ENCODE measurements at places on chromosomes 1 and 21.

DNA sequence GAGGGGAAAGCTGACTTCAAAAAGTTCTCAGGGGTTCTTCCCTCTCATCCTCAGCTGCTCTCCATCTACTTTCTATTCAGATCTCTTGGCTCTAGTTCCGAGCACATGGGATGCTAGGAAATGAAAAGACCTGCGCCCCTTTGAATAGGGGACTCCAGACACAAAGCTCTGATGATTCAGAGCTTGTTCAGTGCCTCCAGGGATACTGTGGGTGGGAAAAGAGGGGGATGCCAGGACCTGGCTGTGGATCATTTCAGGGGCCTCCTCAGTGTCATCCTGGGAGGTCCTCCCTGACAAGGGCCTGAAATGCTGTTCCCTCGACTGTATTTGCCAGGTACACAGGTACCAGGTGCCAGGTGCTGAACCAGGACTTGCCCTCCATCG, 943 bp upstream of the KIAA0040 start:
- DNase-seq = no peak

DNA sequence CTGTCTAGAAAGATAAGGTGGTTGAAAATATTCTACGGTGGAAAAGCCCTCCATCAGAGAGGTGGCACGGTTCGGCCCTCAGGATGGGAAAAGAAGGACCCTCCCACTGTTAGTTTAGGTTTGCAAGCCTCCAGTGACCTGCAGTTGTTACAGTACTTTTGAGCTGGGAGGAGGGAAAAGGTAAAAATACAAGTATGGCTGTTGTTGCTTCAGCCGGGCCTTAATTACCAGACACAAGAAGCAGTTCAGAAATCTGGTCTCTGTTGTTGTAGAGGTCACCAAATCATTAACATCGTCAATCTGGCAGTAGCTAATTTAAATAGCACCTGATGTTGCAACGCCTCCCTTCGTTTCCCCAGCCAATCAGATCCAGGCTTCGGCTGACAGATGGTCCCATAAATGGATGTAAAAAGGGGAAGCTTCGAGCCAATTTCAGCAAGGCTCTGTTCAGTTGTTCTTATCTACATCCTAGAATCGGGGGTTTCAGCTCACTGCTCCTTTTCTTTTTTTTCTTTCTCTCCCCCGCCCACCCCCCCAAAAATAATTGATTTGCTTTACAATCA, at the start of gene ELAVL4:
Gene ELAVL4 (plus strand): TSS at position 424 of the 563 bp plus-strand sequence. CDS start 270 bp downstream, outside the sequence.
- DNase-seq = no peak

- no peak for DNase-seq
Observed at GRCh38 chr1:198276241-198276640, 119.4 kb downstream of the NEK7 start.

GRCh38 chr1:240417317-240417716, 194.6 kb downstream of the GREM2 start:
- DNase-seq = no peak

- peak; percentile 15 for DNase-seq
Observed at GRCh38 chr1:221164029-221164428, 284.8 kb downstream of the HLX start.

GRCh38 chr1:225250432-225250831, 177.4 kb downstream of the LBR start:
- DNase-seq = no peak

DNA sequence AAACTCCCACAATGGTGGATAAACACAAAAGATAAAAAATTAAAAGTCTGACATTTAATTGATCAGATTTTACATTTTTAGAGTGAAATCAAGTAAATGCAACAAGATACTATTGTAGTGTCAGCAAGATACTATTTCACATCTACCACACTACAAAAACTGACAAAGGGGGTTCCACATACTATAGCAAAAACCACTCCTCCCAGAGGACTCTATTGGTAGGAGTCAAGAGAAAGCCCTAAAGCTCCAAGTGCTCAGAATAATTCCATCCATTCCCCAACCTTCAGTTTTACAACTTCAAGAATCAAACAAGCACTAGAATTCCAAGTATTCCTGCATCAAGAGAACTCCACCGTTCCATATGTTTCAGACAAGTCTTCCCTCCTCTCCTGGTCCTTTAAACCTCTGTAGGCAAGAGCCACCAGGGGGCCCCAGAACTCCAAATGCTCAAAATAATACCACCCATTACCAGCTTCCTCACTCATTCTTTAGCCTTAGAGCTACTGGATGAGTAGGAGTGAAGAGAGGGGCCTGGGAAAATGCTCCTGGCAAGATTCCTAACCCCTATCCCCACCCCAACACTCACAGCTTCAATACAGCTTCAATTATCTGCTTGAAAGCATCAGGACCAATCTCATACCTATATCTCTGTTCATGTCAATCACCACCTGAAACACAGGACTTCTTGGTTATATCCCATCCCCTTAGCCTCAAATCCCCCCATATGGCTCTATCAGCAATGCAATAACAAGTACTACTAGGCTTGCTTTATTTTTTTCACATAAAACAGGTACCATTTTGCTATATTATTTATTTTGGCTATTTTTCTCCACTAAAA, 9.9 kb downstream of the TOR1AIP2 start:
- peak; percentile 8 for DNase-seq

- DNase-seq = no peak
Observed at GRCh38 chr21:29321932-29322928, 23.5 kb downstream of the BACH1 start.

DNA sequence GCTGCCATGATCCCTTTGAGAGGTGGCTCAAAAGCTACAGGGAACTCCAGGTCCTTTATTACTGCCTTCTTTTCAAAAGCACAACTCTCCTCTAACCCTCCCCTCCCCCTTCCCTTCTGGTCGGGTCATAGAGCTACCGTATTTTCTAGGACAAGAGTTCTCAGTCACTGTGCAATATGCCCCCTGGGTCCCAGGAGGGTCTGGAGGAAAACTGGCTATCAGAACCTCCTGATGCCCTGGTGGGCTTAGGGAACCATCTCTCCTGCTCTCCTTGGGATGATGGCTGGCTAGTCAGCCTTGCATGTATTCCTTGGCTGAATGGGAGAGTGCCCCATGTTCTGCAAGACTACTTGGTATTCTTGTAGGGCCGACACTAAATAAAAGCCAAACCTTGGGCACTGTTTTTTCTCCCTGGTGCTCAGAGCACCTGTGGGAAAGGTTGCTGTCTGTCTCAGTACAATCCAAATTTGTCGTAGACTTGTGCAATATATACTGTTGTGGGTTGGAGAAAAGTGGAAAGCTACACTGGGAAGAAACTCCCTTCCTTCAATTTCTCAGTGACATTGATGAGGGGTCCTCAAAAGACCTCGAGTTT, 3.1 kb downstream of the BTG2 start:
- DNase-seq = no peak

DNA sequence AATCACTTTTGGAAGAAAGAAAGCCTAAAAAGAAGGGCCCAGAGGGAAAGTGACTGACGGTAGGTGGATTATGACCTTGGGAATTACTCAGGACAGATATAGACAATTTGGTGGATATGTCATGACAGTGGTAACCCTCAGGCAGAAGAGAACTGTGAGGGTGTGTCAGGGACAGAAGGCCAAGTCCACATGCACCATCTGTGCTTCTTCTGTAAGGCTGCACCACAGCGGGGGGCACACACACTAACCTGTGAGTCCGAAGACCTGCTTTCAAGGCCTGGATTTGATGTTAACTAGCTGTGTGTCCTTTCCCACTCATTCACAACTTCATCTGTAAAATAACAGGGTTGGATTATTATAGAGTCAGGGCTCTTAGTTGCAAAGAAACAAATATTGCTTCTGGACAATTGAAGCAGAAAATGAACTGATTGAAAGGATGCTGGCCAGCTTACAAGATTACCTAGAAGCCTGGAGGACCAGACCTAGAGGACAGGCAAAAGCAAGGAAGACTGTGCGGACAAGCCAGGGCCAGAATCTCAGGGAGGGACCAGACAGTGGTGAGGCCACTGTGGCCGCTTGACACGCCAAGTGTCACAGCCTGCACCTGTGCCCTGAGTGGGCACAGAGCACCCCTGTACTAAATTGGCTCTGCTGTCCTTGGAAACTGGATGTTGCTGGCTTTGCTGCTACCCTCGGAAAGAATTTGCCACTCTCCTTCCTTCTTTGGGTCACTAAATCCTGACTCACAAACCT, 34.7 kb upstream of the USP24 start:
- DNase-seq = no peak

GRCh38 chr1:5707566-5708345, 284.5 kb downstream of the NPHP4 start:
- DNase-seq = no peak

GRCh38 chr1:47847763-47848162, 149.4 kb downstream of the TRABD2B start:
- no peak for DNase-seq

DNA sequence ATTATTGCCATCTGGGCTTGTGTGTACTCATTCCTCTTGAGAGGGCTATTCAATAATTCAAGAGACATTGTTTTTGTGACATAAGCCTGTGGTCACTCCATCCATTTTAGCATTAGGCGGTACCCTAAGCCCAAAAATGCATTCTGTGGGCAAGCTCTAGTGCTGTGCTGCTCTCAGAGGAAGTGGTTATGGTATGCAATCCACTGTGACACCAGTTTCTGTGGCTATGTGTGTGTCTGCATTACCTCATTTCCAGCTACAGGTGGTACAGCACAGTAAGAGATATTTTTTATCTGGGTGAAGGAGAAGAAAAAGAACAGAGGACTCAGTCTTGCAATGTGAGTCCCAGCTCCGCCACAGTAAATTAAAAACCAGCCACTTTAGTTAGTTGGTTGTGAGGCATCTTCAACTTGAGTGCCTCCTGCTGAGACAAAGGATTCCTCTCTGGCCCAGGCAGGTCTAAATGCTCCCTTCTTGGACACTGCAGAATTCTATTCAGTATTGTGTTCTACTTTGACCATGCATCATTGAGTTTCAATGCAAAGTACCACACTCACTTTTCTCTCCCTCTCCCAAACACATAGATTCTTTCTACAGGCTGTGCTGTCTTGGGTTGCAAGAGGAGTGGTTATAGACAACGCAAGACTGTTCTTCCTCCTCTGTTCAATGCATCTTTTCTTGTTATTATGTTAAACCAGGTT, 777.8 kb upstream of the BRINP3 start:
- DNase-seq = no peak

- no peak for DNase-seq
Observed at GRCh38 chr1:63958556-63958955, 184.7 kb downstream of the ROR1 start.

GRCh38 chr1:85544689-85545215, 35.8 kb upstream of the CCN1 start:
- no peak for DNase-seq

- peak; percentile 44 for DNase-seq
Observed at GRCh38 chr1:207579436-207579799, 65.5 kb upstream of the CR1L start.

- no peak for DNase-seq
Observed at GRCh38 chr1:166730299-166730888, 108.9 kb upstream of the POGK start.

- DNase-seq = no peak
Observed at GRCh38 chr1:206816390-206817287, 44.3 kb upstream of the IL10 start.

DNA sequence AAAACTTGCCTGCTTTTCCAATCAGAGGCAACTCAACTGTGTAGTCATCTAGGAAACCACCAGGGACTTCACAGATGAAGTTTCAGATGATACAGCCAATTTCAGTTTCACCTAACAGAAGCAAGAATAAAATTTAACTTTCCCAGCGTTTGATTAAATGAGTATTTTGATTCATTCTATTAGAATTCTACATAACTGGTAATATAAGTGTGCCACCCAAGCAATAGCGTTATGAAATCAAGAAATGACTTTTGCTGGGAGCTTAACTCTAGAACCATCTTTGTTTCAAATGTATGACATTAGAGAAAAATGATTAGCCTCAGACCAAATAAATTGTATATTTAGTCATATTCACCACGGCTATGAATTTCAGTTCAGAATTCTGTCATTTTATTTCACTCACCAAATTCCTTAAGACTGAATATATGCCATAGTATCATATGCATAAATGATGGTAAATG, 239.3 kb downstream of the NRIP1 start:
- DNase-seq = no peak

DNA sequence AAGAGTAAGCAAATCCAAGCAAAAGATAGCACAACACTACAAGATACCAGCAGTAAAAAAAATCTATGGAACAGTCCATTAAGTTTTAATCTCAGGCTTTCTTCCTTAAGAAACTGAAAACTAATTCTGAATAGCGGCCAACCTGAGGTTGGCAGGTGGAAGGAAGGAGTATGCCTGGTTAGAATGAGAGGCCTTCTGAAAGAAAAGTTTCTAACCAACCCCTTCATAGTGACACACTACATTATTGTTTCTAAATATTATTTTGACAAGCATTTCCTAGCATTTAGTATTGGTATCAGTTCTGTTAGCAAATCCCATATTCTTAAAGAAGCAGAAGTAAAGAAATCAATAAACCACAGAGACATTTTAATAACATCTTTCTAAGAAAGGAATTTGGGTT, 205.7 kb upstream of the PTBP2 start:
- no peak for DNase-seq

DNA sequence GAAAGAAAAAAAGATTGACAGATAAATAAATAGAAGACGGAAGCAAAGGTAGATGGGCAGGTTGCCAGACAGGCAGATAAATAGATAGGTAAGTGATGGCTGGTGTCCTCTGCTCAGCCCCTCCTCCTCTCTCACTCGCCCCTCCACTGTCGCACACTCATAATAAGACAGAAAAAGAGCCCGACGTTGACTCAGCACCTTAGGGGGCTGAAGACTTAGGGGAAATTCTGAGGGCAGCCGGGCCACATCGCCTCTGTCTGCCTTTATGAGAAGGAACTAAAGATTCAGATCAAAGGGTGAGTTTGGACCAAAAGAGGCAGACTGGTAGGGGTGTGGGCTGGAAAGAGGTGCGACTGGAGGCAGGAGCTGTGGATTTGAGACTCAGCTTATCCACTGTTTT, 158.1 kb upstream of the IGSF21 start:
- DNase-seq = no peak

- no peak for DNase-seq
Observed at GRCh38 chr1:87170931-87171598, 157.6 kb upstream of the LMO4 start.

- DNase-seq = no peak
Observed at GRCh38 chr1:91400133-91400725, 4.4 kb downstream of the HFM1 start.

- DNase-seq = no peak
Observed at GRCh38 chr1:205600085-205600484, 31.7 kb downstream of the ELK4 start.

GRCh38 chr1:240836271-240836670, 224.3 kb upstream of the GREM2 start:
- DNase-seq = no peak

DNA sequence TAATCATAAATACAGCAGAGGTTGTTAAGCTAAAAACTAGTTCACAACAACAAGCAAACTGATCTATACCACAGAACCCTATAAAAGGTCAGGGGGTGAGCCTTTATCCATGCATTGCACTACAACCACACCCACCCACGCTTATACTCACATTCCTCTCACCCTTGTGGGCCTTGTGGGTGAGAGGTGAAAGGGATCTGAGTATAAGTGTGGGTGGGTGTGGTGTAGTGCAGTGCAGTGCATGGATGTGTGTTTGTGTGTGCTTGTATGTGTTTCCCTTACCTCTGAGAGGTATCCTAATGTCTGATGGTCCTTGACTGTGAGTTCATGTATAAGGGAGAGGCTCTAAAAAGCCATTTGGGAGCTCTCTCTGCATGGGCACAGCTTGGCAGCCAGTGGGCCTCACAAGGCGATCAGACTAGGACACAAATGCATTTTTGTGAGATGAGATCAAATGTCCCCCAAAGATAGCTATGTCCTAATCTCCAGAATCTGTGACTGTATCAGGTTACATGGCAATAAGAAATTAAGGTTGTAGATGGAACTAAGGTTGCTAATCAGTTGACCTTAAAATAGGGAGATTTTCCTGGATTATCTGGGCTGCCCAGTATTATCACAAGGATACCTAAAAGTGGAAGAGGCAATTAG, 95.5 kb upstream of the DPT start:
- no peak for DNase-seq
